ENCODE measurements at places on chromosomes 13 and 19. TPM values are rescaled to one million over a fixed set of nuclear protein-coding genes. Genes with fewer than 3 reads are reported as not detected.

Gene CRX
- total RNA-seq = not detected

Gene SLITRK6
- 7.6 TPM for total RNA-seq

Gene ZNF681
- total RNA-seq = 2.0 TPM

Gene SERPINE3
- total RNA-seq = not detected

Gene CFAP97D2
- total RNA-seq = 0.62 TPM

Gene SHANK1
- total RNA-seq = 0.91 TPM

Gene GIPR
- total RNA-seq = 4.9 TPM

Gene KIR2DL1
- not detected for total RNA-seq

Gene ZNF878
- total RNA-seq = not detected

Gene THOP1
- total RNA-seq = 132 TPM

Gene PGLYRP2
- 31.9 TPM for total RNA-seq

Gene ZNF566
- 9.6 TPM for total RNA-seq

Gene TTYH1
- 136 TPM for total RNA-seq

Gene ZNF568
- 14.1 TPM for total RNA-seq

Gene NPAS1
- 0.27 TPM for total RNA-seq

Gene AZU1
- not detected for total RNA-seq

Gene PLPP2
- 76.6 TPM for total RNA-seq

Gene KLK1
- 45.2 TPM for total RNA-seq

Gene C19orf85
- total RNA-seq = not detected

Gene WDR87
- total RNA-seq = not detected

Gene TNNT1
- 87.9 TPM for total RNA-seq

Gene C1QTNF9
- total RNA-seq = not detected

Gene KIR2DL4
- not detected for total RNA-seq

Gene ZNF345
- 4.1 TPM for total RNA-seq

Gene TSSK6
- total RNA-seq = 7.3 TPM

Gene F2RL3
- total RNA-seq = 0.36 TPM

Gene ZNF556
- not detected for total RNA-seq

Gene TMEM38A
- 11.7 TPM for total RNA-seq

Gene SLC35E1
- 69.1 TPM for total RNA-seq

Gene EPSTI1
- 8.0 TPM for total RNA-seq

Gene ZNF225
- total RNA-seq = 3.0 TPM

Gene CD209
- total RNA-seq = 0.97 TPM

Gene CAMSAP3
- total RNA-seq = 40.4 TPM

Gene TMEM161A
- total RNA-seq = 40.9 TPM

Gene IFI30
- 22.5 TPM for total RNA-seq

Gene KEAP1
- 93.4 TPM for total RNA-seq

Gene FBN3
- total RNA-seq = 5.2 TPM

Gene FGF14
- 0.28 TPM for total RNA-seq

Gene BLOC1S3
- 30.4 TPM for total RNA-seq

Gene CGB3
- total RNA-seq = not detected

Gene LRRC4B
- 7.9 TPM for total RNA-seq

Gene TNFSF13B
- total RNA-seq = 4.1 TPM

Gene TRAPPC5
- total RNA-seq = 150 TPM

Gene ZNF256
- total RNA-seq = 7.2 TPM

Gene ICAM5
- not detected for total RNA-seq

Gene ZNF836
- 19.9 TPM for total RNA-seq

Gene APOE
- 206 TPM for total RNA-seq

Gene TPTE2
- 1.1 TPM for total RNA-seq

Gene FCAR
- total RNA-seq = not detected

Gene DYRK1B
- total RNA-seq = 18.2 TPM

Gene ZNF112
- total RNA-seq = 7.1 TPM

Gene SULT2A1
- not detected for total RNA-seq

Gene BEST2
- total RNA-seq = 0.91 TPM

Gene ZNF227
- total RNA-seq = 26.4 TPM

Gene GRIN2D
- total RNA-seq = 1.8 TPM

Gene CRB3
- 39.3 TPM for total RNA-seq

Gene RETN
- total RNA-seq = not detected

Gene FPR3
- total RNA-seq = 4.8 TPM

Measured in prostate gland (tissue), 2 donors.